Neural crest cell (in vitro differentiated cells): ENCODE measurements at places on chromosomes 1 and 21.

DNA sequence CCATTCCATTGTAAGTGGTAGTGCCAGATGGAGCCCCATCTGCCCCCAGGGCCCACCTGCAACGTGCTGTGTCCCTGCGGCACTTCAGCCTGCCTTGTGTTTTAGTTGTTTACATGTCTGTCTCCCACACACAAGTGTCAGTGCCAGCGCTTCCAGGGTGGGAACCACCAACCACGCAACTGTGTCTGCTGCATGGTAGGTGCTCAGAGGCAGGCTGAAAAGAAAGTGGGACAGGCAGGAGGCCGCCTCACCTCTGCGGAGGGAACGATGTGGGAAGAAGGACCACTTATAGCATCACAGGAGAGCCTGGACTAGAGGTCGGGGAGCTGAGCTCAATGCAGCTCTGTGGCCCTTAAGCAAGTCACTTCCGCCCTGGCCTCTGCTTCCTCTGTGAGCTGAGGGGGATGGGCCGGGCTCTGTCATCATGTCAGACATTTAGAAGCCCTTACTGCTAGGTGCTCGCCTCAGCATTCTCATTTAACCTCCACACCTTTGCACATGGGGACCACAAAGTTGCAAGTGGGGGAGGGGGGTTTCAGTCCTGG, 17.9 kb downstream of the SLC9A1 start:
- no peak for DNase-seq

DNA sequence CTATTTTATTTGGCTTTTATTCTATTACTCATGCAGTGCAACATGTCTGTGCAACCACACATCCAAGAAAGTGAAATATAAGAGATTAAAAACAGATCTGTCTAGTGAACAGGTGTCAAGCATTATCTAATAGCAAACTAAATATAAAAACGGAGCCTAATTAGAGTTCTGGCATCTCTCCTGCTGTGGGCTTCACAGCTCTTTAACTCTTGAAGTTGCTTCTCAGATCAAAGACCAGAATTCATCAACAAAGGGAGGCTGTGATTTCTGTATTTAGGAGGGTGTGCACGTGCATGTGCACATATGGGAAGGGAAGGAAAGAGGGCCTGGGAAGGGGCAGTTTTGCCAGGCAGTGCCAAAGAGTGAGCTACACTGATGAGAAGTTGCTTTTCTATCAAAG, 81.0 kb downstream of the MIS18A start:
- DNase-seq, result no peak

DNA sequence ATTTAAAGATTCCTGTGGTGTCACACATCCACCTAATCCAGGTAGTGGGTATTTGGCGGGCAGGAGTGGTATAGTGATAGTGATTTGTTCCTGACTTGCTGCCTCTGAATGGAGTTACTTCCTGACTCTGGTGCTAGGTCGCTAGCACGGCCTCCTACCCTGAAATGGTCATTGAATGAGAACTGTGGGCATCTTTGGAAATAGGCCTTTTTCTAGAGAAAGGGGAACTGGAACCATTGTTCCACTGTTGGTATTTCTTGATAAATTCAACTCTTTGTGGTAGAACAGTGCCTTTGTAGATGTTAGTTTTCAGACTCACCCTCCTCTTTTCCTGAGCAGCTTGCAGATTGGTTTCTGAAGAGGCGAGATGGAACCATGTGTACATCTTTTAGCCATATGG, 1.5 kb downstream of the QSOX1 start:
- no peak for DNase-seq

- DNase-seq, result no peak
These were observed 4.5 kb upstream of the CD101 start for GRCh38 chr1:116997066-116997465.

DNA sequence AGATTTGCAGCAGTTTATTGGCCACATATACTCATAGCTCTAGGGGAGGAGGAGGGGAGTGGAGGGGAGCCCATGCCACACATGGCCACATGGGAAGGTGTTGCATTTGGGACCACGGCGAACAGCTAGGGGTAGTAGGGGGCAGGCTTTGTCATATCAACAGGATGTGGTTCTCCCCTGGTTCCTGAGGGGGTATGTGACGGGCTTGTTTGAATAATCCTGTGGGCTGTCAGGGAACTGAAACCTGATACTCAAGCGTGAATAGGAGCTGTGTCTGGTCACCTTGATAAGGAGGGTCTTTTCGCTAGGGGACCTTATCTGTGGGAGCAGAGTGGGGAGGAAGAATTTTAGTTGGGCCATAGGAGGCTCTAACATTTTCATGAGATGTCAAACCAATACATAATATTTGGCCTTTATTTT, 264.7 kb downstream of the CTH start:
- DNase-seq, result no peak

GRCh38 chr21:16002874-16003466, 273.2 kb downstream of the USP25 start:
- DNase-seq, result no peak

GRCh38 chr1:157739229-157739901, 37.6 kb downstream of the FCRL2 start:
- no peak for DNase-seq

DNA sequence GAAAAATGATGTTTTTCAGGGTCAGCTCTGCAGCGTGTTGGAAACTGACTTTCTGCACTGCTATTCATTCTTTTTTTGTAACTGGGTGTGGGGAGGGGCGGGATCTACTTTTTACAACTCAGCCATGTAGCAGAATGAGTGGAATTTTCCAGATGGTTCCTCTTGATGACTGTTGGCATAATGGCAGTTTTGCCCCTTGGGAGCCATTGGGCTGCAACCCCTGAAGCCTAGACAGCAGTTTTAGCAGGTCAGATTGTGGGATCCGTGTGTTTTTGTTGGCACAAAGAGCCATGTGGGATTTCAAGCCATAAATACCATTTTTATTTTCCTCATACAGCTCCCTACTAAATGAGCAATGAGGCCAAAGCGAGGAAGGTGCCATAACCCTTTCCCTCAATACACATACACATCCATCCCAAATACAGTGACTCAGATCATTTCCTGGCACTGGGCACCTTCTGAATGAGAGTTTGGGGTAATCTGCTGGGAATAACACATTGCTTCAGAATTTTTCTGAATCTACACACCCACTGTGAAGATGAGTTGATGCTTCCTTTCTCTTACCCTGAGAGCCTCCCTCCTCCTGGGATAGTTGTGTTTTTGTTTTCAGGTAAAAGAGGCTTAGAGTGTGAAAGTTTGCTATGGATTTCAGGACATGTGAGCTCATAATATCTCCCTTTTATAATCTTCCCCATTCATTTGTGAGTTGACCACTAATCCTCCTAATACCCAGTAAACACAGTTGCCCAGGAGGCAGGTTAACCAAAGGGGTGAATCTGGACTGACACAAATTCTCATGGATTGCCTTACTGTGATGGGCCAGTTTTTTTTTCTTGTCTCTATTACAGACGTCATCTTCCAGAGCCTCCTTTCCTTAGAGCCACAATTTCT, 13.1 kb downstream of the S100A10 start:
- no peak for DNase-seq

DNA sequence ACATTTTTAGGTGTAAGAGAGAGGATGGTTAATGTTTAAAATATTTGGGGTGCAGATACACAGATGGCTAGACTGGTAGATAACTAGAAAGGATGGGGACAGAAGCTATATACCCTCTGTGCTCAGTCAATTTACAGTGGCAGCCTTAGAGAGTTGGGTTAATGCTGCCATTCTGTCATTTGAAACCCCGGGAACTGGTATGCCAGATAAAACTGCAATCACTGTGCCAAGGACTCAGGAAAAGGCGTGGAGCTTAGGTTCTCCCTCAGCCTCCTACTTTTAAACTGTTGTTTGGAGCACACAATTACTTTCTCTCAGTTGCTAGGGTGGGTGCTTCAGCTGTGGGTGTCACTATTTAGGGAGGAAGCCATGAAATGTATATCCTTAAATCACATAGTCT, 90.0 kb upstream of the HNRNPU start:
- DNase-seq, result no peak

GRCh38 chr1:23953020-23953419, 6.6 kb upstream of the PNRC2 start:
- no peak for DNase-seq

- DNase-seq, result no peak
These were observed 1.4 kb downstream of the BCL10 start for GRCh38 chr1:85274969-85275453.

DNA sequence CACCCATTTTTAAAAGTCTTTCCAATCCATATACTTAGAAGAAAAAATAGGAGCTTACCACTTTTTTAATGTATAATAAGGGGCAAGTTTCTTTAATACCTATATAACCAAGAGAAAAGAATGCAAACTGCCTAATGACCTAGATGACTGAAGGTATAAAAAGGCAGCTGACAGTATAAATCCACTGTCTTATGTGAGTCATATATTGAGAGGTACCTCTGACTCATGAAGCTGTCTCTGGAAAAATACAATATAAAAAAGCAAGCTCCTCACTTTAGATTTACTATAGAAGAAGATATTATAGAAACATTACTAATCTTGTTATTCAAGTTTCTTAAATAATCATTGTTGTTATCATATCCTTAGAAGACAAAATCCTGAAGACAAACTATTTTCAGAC, 144.2 kb downstream of the VAV3 start:
- DNase-seq, result no peak

DNA sequence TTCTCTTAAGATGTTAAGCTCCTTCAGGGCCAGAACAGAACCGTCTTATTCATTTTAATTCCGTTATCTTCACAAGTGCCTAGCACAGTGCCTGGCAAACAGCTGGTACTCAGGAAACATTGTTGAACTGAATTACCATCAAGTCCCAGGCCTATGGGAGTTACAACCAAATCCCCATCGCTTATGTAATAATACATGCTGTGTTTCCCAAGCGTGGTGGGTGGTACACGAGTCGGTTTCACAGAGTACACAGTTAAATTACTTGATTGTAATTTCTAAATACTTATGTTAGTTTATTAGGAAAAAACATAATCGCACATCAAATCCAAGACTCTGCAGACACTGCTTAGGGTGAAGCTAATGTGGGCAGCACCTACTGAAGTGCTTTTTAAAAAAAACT, 1.0 kb downstream of the ANGEL2 start:
- no peak for DNase-seq

DNA sequence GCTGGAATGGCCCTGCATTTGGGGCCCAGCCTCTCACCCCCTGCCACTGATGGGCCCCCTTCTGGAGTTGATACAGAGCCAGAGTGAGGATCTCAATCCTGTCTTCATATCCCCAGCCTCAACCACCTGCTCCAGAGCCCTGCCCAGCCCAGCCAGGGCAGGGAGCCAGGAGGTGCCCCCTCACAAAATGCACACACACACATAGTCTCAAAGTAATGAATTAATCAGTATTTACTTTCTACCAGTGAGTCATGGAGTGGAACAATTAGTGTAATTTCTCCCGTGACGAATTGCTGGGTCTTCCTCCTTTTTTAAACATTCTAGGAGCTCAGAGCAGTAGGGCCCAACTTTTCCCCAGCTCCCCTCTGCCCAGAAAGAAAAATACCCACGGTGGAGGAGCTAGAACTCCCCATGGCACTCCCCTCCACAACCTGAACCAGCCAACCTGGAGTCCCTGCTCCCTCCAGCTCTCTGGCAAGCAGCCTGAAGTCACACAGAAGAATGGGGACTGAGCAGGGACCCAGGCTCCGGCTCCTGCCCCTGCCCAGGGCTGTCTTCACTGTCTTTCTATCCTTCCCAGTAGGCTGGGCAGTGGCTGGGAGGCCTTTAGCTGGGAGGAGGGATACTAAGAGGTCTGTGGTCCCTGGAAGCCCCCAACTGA, 29.3 kb downstream of the SDC3 start:
- DNase-seq, result no peak

- no peak for DNase-seq
These were observed 45.8 kb downstream of the MIGA1 start for GRCh38 chr1:77825131-77825709.

- DNase-seq, result no peak
These were observed 93.9 kb upstream of the COG2 start for GRCh38 chr1:230548357-230548756.

GRCh38 chr21:33124889-33125288, 54.9 kb downstream of the OLIG1 start:
- no peak for DNase-seq

DNA sequence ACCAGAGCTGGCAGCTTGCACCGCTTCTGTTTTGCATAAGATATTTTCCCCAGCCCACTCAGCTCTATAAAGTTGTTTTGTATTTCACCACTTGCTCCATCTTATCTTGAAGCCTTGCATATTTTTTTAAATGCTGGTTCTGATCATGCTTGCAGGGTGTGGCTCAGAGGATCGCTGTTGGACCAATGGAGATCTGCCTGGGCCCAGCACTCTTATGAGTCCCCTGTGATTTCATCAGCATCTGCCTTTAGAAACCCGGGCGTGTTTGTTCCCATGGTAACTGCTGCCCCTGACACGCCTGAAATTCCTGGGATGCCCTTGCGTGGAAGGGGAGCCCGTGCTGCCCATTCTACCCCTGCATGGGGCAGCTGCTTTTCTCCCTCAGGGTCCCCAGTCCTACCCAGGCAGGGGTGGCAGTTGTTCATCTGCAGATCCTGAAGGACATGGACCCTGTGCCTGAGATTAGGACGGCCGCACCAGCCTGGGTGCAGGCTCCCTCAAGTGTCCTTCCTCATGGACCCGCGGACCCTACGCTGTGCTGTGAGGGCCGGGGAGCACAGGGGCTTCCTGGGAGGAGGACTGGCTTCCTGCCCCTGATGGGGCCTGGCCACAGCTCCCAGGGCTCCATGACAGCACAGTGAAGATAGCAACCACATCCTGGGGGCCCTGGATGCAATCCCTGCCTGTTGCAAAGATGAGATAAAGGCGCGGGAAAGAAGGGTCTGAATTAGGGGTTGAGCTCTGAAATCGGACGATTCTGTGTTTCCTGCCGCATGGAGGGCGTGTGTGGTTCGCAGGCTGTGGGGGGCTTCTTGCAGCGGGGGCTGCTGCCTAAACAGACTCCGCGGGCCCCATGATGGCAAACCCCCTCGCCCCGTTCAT, 226.5 kb downstream of the SDCCAG8 start:
- no peak for DNase-seq

DNA sequence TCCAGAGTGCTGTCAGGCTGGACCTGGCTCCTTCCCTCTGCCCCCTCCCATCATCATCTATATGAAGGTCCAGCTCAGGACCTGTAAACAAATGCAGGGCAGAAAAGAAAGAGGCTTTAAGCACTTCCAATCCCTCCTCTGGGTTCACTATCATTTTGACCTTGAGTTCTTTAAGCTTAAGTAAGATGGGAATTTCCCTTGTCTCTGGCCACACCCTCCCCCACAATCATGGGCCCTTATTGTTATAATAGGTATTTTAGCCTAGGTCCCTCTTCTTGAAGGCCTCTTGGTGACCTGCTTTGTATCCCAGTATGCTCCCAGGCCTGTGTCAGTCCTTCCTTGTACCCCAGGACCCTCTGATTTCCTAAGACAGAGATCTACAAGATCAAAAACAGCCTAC, 45.1 kb upstream of the EPS15 start:
- DNase-seq, result no peak
